ENCODE measurements at places on chromosomes 7 and 10.

- DNase-seq, result peak; percentile 52
Observed at GRCh38 chr10:100184840-100185239, 989 bp downstream of the ERLIN1 start.

DNA sequence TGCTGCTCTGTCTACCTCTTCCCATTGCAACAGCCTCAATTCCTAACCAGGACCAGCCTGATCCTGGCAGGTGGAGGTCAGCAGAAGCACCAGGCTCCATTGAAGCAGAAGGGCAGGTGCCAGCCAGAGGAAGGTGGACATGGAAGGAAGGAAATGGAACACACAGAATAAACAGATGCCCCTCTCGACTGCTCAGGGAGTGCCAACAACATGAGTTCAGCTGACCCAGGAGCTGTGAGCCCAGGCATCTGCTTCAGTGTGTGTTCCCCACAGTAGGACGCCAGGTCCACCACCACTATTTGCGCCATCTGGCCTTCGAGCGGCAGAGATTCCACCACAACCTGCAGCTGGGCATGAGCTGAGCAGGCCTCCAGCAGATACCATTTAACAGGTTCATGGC is 56.7 kb downstream of the GPAM start:
- no peak for DNase-seq

- DNase-seq, result no peak
Observed at GRCh38 chr7:48887500-48887899, 36.8 kb upstream of the CDC14C start.

DNA sequence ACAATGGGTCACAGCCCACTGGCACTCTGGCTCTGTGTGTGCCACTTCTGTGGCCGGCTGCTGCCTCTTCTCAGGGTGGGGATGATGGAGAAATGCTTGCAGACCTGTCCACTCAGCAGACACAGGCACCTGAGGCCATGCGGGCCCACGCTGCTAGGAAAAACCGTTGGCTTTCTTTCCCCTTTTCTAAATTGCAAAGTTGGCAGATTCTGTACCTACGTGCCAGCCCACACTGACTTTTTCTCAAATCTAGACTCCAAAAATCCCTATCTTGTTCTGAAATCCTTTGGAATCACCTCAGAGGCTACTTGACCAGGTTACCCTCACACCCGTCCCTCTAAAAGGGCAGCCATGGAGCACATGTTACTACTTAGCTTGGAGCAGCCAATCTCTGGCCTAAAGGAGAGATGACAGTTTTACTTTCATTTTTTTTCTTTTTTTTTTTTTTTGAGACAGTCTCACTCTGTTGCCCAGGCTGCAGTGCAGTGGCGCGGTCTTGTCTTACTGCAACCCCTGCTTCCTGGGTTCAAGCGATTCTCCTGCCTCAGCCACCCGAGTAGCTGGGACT is 99.4 kb downstream of the RNF216 start:
- no peak for DNase-seq

- DNase-seq, result no peak
Observed at GRCh38 chr10:88525371-88526069, 57.6 kb downstream of the RNLS start.

- no peak for DNase-seq
Observed at GRCh38 chr7:133275446-133276095, 22.7 kb downstream of the EXOC4 start.

GRCh38 chr10:76554478-76554877 is 1083.1 kb downstream of the KCNMA1 start:
- DNase-seq, result no peak

- DNase-seq, result peak; percentile 0
Observed at GRCh38 chr7:68321076-68321639, 1277.1 kb upstream of the AUTS2 start.

GRCh38 chr7:141693082-141693481 is 8.9 kb downstream of the DENND11 start:
- no peak for DNase-seq

GRCh38 chr10:47372726-47373125 is 11.4 kb downstream of the ZNF488 start:
- DNase-seq, result no peak

DNA sequence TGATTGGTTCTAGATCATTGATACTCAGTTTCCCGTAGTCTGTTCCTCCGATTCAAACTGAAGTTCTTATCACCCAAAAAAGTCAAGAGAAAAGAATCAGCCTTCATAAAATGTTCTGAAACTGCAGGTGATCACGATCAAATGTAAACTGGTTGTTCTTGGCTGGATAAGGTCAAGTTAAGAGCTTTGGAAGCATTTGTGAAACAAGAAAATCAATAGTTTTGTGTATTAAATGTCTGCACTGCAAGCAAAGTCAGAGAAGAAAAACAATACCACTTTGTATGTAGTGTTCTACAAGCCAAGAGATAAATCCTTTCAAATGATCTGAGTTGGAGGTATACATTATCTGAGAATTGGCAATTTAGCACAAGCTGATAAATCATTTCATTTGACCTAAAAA is 710.3 kb downstream of the SORCS1 start:
- DNase-seq, result no peak

- DNase-seq, result no peak
Observed at GRCh38 chr10:75100764-75101291, 10.6 kb upstream of the SAMD8 start.

- no peak for DNase-seq
Observed at GRCh38 chr10:103154521-103155299, 38.4 kb downstream of the NT5C2 start.

GRCh38 chr7:140263277-140263676 is 86.5 kb upstream of the KDM7A start:
- DNase-seq, result peak; percentile 44

GRCh38 chr10:11870900-11871400 is 47.8 kb downstream of the PROSER2 start:
- DNase-seq, result no peak

DNA sequence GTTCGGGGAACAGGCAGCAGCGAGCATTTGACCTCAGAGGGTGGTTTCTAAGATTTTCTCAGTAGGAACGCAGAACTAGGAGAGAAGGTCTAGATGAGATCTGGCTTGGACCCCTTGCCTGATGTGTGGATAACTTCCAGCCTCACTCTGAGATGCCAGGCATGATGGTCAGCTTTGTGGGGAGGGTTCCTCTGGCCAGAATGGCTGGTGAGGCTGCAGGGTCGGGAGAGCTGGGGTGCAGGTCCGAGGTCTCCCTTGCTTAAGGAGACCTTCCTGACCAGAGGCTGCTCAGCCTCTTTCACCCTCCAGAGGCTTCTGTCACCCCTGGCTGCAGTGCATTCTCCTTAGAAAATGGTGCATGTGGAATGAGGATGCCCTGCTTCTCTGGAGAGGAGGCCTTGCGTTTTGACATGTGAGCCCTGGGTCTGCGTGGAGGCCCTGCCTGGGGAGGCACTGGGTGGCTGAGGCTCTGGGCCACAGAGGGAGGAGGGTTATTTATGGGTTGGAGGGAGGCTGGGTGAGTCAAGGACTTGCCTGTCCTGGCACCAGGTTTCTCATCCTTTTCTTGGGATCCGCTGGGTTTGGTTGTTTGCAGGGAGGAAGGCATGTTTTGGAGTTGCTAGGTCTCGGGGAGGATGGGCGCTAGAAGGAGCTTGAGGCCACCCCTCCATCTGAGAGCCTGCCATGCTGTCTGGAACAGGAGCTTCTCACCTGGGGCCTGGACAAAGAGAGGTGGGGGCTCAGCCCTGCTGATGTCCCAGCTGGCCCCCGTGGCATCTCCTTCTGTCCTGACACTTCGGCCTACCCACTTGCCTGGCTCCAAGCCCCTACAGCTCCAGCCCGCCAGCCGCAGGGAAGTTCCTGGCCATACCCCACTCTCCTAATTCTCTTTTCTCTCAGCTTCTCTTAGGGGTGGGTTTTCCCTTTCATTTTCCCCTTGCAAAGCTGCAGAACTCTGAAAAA is 3.9 kb downstream of the FAM241B start:
- DNase-seq, result no peak

- DNase-seq, result no peak
Observed at GRCh38 chr10:16612981-16613355, 91.3 kb upstream of the C1QL3 start.

DNA sequence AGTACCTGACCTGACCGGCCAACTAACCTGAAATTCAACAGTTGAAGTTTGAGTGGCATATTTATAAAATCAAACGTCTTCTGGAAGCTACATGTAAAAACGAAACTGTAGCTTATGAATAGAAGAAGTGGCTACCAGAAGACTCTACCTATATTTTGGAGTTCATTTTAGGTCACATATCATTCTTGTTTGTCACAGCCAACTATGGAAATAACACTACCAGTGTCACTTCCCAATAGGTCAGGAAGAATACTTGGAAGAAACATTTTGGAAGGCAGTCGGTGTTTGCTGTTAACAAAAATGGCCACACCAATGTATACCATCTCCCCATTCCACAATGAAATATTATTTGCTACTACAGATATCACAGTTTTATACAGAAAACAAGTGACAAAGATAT is 12.6 kb downstream of the TWIST1 start:
- DNase-seq, result no peak

DNA sequence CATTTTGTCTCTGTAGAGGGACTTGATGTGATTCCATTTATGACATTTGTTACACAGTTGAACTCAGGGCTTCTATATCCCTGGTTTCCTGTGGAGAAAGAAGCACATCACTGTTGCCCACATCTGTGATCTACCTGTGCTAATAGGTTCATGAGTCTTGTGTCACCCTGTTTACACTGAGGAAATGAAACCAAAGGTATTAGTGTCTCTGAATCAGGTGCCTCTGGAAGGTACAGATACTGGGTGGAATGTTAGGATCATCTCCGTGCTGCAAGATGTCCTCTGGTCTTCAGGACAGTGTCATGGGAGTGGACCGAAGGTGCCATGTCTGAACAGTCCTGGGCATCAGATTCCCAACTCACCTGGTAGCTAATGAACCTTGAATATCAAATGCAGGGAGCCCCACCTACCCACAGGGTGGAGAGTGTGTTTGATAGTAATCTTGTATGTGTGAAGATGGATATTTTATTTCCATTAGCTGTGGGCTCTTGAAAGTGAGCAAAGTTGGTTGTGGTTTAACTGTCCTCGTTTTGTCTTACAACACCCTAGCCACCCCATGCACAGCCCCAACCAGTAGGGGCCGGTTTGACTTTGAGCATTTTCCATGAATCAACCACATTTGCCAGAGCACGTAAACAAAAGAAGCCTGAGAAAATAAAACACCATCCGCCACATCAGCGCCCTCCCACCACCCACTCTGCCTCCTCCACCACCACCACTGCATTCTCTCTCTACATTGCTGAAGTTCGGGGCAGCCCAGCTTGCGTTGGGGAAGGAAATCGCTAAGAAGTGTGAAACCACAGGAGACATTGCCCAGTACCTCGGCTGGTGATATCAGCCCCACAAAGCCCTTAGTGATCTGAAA is 40.7 kb downstream of the TARP start:
- DNase-seq, result peak; percentile 99

DNA sequence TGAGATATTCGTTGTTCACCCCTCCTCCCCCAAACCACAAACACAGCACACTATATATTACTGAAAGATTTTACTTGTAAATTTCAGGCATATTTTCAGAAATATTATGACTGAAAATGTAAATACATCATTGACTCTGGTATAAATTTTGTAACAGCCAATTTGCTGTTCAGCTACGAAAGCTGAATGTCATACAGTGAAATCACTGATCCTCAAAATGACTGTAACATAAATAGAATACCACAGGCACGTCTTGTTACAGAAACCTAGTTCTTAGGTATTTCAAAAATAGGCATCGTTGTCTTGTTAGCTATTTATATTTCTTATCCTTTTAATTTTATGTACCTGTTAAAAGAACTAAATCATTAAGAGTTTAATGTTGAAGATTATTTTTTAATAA is 15.1 kb downstream of the TRUB1 start:
- no peak for DNase-seq

- no peak for DNase-seq
Observed at GRCh38 chr10:99676426-99676825, 17.1 kb downstream of the ENTPD7 start.

DNA sequence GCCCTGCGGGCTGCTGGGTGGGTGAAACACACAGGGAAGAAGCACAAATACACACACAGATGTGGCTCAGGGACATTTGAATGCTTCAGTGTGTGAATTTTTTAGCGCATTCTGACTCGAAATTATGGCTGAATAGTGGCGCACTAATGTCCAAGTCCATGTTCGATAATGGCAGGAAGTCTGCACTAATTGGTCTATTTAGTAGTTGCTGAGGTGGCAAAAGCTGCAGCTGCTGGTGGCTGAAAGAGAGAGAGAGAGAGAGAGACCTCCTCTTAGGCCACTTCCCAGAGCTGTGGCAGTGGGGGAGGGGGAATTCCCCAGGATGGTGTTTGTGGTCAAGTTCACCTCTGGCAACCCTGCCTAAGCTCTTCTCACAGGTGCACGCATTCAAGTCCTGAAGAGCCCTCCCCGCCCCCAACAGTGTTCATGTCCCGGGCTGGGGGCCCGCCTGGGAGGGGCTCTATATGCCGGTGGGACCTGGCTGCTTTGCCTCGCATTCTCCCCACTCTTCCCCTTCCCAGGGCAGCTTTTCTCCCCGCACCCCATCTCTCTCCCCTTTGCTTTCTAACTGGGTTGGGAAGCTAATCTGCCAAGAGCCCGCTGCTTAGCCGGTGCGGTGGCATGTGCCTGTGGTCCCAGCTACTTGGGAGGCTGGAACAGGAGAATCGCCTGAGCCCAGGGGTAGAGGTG is 6.0 kb upstream of the MNX1 start:
- no peak for DNase-seq

Measured in KBM-7 (cell line).